ENCODE measurements at places on chromosomes 7 and 10.

DNA sequence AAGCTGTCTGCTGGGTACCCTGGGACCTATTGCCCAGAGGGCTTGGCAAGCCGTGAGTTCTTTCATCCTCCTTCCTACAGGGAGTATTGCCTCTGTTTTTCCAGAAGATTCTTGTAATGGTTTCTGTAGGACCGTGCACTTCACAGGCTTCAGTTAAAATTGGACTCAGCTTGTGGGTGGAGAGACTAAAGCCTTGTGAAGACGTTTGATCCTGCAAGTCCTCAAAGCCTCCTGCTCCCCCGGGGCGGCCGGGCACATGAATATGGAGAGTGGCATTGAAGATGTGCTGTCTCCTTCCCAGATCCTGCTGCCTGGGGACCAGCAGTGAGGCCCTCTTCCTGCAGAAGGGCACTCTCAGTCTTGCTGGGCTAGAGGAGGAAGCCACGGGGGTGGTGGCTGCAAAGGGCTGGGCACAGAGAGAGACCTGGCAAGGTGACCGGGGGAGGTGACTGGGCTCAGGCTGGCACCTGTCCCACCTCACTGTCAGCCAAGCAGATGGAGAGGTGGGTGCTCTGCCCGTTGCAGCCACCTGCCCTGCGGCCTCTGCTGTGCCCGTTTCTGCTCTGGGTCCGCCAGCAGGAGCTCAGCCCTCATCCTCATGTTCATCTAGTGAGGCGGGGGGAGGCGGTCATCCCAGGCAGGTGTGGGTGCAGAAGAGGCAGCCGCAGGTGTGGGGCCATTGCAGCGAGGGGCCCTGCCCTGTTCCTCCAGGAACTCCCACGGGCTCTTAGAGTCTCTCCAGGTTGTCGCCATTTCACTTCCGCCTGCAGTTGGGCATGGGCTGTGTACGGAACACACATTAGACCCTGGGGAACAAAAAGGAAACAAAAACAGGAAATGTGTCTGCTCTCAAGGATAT, 55.7 kb downstream of the TMEM209 start:
- DNase-seq = peak; percentile 93

- no peak for DNase-seq
Observed at GRCh38 chr10:20396701-20397100, 500.4 kb downstream of the NEBL start.

GRCh38 chr7:144834641-144835144, 1.2 kb downstream of the TPK1 start:
- DNase-seq = peak; percentile 48

DNA sequence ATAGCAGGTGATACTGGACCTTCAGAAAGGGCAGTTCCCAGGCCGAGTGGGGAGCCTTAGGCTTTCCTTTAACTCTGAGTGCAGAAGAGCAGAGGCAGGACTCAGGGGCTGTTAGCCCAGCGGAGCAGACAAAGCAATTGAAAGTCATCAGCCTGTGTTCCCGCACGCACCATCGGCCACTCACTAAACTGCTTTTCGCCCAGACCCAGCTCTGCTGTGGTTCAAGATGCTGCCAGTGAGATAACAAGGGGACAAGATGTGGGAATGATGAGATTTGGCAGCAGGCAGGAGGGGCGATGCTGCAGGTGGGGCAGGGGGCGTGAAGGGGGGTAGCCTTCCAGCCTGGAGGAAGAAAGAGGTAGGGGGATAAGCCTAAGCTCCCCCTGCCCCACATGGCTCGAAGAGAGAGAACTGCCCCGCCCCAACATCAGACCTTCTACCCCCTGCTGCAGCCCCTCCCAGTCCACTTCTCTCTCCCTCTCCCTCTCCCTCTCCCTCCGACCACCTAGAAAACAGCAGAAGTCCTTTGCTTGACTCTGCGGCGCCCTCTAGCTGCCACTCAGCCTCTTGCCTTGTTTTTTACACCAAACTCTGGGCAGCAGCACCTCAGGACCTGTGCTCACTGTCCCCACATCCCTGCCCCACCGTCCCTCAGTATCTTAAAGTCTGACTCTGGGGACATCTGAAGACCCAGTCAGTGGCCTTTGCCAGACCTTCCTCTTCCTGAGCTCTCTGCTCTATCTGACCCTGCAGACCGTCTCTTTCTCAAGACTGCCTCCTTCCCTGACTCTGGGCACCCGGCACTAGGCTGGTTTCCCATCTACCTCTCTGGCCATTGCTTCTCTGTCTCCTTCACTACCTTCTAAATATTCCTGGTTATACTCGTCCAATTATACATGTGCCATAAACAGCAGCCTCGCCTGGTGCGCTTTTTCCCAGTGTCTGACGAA, 110.5 kb downstream of the C10orf105 start:
- DNase-seq = peak; percentile 63

DNA sequence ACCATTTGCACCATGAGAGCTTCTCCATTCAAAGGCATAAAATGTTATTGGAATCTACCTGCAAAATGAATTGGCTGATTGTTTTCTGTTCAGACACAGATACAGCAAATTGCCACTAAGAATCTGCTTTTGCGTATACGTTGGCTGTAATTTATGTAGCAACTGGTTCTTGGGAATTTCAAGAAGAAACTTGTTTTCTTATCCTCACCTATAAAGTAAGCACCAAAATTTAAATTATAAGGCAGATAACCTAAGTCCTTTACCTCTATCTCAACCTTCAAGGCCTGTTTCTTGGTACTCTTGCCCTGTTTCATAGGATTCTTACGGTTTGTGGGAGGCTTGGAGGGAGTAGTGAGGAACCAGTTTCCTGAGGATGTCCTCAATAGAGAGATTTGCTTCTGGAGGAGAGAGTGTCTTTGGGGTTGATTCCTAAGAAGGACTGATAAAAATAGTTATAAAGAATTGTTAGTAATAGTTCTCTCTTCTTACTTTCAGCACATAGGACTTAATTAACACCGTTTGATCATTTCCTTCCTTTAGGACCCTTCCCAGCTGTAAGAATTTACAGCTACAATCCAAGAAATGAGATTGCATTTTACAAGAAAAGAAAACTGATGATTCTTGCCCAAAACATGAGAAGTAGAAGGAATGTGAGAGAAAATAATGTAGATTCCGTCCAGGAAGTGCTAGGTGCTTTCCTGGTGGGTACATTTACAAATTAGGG, 2.0 kb downstream of the STAMBPL1 start:
- DNase-seq = no peak

GRCh38 chr10:3067118-3067858, at the start of gene PFKP:
TSS of gene PFKP (plus strand) at chr10:3067548. CDS start at chr10:3067596, 48 bp downstream.
- DNase-seq = peak; percentile 71

- DNase-seq = no peak
Observed at GRCh38 chr7:124403587-124403986, 362.0 kb downstream of the GPR37 start.

- DNase-seq = no peak
Observed at GRCh38 chr7:155340071-155340531, 42.4 kb downstream of the INSIG1 start.

DNA sequence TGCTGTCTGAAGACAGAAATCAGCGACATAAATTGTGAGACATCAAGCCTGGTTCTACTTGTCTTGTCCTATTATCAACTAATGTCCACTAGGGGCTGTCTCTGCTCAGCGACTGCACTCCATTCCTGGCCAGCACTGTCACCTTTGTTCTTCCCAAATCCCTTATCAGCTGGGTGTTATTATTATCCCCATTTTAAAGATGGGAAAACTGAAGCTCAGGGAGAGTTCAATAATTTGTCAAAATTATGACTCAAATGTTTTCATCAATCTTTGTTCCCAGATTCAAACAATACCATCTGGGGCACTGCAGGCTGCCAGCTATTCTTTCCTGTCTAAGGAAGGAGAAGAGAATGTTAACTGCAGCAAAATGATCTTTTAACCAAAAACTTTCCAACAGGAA, 431.6 kb upstream of the NFE2L3 start:
- DNase-seq = peak; percentile 9

GRCh38 chr7:90582164-90582563, 14.0 kb upstream of the CDK14 start:
- no peak for DNase-seq

DNA sequence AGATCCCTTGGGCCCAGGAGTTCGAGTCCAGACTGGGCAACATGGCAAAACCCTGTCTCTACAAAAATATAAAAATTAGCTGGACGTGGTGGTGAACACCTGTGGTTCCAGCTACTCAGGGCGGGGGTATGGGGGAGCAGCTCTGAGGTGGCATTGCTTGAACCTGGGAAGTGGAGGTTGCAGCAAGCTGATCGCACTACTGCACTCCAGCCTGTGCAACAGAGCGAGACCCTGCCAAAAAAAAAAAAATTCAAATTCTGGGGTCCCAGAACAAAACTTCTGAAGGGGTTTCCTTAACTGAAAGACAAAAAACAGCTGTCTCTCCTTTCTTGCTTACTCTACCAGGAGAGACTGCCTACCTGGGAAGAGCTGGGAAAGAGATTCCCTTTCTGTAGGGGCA, 27.0 kb downstream of the DNMBP start:
- no peak for DNase-seq

- no peak for DNase-seq
Observed at GRCh38 chr10:98330987-98331386, 63.0 kb upstream of the LOXL4 start.

GRCh38 chr7:75960372-75960771, 34.0 kb downstream of the TMEM120A start:
- DNase-seq = no peak

GRCh38 chr10:30313579-30314350, 35.3 kb downstream of the MTPAP start:
- no peak for DNase-seq

DNA sequence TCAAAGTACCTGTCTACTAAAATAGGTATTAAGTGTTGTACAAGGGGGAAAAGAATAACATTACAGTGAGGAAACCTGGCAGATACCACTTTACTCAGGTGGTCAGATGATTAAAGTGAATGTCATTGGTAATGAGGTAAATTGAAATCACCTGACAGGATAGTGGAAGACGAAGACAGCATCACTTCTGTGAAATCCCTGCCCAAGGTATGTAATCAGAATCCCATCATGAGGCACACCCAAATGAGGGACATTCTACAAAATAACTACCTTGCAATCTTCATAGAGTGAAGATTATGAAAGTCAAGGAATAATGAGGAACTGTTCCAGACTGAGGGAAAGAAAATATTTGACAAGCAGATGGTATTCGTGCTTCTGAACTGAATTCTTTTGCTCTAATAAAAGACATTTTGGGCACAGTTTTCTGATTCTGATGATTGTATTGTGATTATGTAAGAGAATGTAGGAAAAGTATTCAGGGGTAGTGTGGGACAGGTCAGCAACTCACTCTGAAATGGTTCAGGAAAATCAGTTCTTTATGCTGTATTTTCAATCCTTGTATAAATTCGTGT, 33.3 kb upstream of the ARMS2 start:
- DNase-seq = no peak

GRCh38 chr10:6396652-6397051, 183.4 kb downstream of the PRKCQ start:
- no peak for DNase-seq

- no peak for DNase-seq
Observed at GRCh38 chr10:25682203-25682851, 251.7 kb upstream of the MYO3A start.

DNA sequence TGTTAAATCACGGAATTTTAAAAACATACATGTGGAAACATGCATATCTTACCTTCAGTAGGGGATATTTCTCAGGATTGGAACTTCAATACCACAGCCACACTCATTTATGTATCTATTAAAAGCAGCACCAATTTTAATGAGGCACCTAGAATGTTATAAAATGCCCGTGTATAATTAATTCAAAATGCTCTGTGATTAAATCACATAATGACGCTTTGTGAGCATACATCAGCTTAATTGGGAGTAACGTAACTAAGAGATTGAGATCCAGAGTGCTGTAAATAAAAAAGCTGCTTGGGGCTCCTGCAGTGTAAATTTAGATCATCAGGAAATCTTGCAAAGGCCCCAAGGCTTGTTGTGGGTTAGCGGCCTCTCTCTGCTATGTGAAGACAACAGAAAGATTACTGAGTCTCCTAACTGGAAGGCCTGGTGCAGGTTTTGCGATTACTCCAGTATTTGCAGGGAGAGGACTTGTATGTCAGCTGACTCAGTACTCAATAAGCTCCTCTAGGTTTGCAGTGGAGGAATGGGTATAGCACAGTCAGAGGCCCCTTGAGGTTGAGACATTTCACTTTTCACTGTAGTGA, 195.5 kb upstream of the PHYHIPL start:
- DNase-seq = no peak

DNA sequence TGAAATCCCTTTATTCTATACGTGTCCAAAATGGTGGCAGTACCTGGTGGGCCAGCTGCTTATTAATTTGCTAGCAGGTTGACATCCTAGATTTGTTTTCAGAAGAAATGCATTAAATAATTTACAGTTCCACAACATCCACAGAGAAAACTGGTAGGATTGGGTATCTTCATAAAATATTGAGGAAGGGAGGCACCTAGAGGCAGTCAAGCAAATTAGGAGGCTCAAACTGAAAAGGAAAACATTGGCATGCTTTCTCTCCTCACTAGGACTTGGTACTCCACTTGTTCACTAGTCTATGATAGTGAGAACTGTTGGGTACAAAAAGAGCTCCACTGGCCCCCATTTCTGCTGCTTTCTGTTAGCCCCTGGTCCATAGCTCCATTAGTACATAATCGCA, 18.3 kb upstream of the LRGUK start:
- DNase-seq = no peak

GRCh38 chr7:141342621-141343408, 208.4 kb upstream of the AGK start:
- DNase-seq = no peak
